Right lung (tissue), 10 donors: ENCODE measurements at places on chromosomes 5 and 9. TPM values are rescaled to one million over a fixed set of nuclear protein-coding genes. Genes with fewer than 3 reads are reported as not detected.

DNA sequence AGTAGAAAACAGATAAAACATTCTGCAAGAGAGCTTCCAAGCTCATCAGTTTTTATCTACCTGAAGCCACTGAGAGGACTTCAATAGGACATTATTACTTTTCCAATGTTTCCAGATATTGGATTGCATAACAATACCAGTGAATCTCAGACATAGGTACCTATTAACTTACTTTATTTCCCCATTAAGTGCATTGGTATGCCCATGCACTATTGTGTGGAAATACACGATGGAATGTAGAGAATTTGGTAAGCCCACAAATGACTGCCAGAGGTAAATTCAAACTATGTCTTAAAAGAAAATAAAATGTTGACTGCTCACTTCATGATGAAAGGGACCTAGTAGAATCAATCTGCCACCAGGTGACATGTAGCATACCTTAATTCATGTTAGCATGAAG, 48.1 kb upstream of the PRR16 start:
- no peak for DNase-seq

- peak; percentile 56 for DNase-seq
Observed at GRCh38 chr5:131795879-131796792, 681 bp downstream of the FNIP1 start.

GRCh38 chr9:28984016-28984415, 1410.7 kb upstream of the C9orf72 start:
- DNase-seq, result no peak

GRCh38 chr5:9279774-9280173, 266.1 kb downstream of the SEMA5A start:
- no peak for DNase-seq

GRCh38 chr5:34712565-34712964, 56.4 kb downstream of the RAI14 start:
- no peak for DNase-seq

GRCh38 chr9:7591501-7591900, 208.1 kb downstream of the DMAC1 start:
- no peak for DNase-seq

DNA sequence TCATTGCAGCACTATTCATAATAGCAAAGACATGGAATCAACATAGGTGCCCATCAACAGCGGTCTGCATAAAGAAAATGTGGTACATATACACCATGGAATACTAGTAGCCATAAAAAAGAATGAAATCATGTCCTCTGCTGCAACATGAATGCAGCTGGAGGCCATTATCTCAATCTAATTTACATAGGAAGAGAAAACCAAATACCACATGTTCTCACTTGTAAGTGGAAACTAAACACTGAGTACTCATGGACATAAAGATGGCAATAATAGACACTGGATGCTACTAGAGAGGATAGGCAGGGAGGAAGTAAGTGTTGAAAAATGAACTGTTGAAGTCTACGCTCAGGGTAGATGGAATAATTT, 203.9 kb upstream of the CDH9 start:
- no peak for DNase-seq

DNA sequence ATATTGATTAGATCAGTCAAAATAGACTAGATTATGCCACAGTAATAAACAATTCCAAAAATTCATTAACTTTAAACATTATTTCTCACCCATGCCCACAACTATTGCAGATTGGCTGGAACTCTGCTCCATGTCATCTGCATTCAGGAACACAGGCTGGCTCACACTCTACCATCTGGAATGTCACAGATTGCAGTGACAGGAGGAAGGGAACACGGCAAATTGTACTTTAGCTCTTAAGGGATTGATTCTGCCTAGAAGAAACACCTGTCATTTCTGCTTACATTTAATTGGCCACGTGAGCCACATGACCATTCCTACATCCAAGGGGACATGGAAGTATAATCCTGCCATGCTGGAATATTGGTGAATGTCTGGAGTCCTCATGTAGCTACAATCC, 54.4 kb downstream of the ATPSCKMT start:
- DNase-seq, result no peak

- no peak for DNase-seq
Observed at GRCh38 chr5:35004200-35004599, 43.5 kb downstream of the AGXT2 start.

GRCh38 chr5:40291338-40291737, 388.4 kb upstream of the PTGER4 start:
- DNase-seq, result no peak

- DNase-seq, result no peak
Observed at GRCh38 chr5:111748304-111748763, 8.7 kb downstream of the NREP start.

GRCh38 chr9:27109621-27110020, 596 bp downstream of the TEK start:
- no peak for DNase-seq

- no peak for DNase-seq
Observed at GRCh38 chr5:97547999-97548738, 365.1 kb upstream of the RIOK2 start.

- no peak for DNase-seq
Observed at GRCh38 chr5:10539687-10539998, 24.2 kb upstream of the ANKRD33B start.

GRCh38 chr5:21452449-21452848, 1400.7 kb downstream of the CDH12 start:
- no peak for DNase-seq

DNA sequence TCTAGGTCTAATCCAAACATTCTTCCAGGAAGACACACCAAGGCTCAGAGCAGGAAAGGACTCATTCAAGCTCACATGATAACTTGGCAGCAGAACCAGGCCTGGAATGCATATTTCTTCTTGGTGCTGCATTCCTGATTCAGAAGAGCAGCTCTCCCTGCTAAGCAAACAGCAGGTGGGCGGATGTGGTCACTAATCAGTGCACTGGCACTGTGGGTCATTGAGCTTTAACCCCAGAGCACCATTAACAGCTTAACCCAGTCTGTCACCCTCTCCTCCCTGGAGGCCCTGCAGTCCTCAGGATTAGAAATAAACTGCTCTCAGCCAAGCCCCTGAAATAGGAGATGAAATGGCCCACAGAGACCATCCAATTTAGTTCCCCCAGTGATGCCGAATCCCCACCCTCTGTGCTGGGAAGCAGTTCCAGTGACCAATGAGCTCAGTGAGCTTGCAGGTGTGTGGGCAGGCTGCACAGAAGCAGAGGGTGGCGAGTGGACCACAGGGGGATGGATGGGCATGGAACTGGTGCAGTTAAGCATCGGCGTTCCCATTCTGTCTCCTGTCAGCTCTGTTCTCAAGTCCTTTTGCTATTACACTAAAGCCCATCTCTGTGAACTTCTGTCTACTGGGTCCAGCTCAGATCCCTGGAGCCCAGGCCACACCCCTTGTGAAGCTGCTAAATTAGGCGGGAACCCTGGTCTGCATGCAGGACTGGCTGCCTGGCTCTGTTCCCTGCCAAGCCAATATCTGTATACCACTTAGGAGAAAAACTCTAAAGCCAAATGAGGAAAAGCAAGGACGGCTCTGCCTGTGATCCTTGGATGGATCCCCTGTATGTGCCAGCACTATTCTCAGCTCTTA, 16.6 kb upstream of the MEGF9 start:
- no peak for DNase-seq

- DNase-seq, result no peak
Observed at GRCh38 chr5:158537366-158537765, 562.4 kb downstream of the EBF1 start.

- DNase-seq, result no peak
Observed at GRCh38 chr9:87717456-87717855, 8.5 kb upstream of the CTSL start.

- DNase-seq, result no peak
Observed at GRCh38 chr5:174599992-174600391, 124.4 kb upstream of the MSX2 start.

DNA sequence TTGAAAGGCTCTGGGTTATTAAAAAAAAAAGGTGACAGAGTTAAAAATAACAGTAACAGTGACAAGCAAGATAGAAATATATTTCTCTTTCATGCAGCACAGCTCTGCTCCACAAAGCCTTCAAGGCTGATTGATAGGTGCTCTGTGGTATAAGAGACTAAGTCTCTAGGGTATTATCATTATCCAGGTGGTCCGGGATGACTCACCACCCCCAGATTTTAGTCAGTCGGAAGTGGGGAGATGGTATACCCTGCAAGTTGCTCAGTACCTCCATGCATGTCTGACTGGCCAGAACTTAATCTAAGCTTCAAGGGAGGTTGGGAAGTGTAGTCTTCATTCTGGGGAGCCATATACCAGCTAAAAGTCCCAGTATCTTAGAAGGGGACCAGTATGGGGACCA, 76.1 kb downstream of the SLC1A3 start:
- no peak for DNase-seq

- DNase-seq, result no peak
Observed at GRCh38 chr9:109399258-109399767, 78.5 kb upstream of the EPB41L4B start.

GRCh38 chr5:160649304-160649703, 202.7 kb downstream of the ATP10B start:
- DNase-seq, result no peak

- no peak for DNase-seq
Observed at GRCh38 chr5:73378070-73378469, 70.5 kb downstream of the FOXD1 start.

- DNase-seq, result no peak
Observed at GRCh38 chr5:98401656-98402055, 371.8 kb upstream of the RGMB start.

DNA sequence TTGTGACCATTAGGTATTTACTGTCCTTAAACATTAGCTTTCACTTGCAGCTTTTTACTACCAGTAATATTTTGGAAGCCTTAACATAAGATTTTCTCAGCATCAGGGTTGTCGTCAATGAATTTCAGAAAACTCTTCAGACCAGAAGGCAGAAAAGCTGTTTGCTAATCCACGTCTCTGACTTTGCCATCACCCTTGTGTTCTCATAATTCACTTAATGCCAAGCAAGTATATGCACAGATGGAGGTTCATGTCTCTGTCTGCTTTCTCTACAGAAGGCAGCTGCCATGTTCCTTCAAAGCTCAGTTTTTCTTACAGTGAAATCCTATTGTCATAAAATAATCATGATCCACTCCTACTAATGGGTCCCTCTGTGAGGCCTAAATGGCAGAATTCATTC, 37.7 kb upstream of the LRRC19 start:
- no peak for DNase-seq

DNA sequence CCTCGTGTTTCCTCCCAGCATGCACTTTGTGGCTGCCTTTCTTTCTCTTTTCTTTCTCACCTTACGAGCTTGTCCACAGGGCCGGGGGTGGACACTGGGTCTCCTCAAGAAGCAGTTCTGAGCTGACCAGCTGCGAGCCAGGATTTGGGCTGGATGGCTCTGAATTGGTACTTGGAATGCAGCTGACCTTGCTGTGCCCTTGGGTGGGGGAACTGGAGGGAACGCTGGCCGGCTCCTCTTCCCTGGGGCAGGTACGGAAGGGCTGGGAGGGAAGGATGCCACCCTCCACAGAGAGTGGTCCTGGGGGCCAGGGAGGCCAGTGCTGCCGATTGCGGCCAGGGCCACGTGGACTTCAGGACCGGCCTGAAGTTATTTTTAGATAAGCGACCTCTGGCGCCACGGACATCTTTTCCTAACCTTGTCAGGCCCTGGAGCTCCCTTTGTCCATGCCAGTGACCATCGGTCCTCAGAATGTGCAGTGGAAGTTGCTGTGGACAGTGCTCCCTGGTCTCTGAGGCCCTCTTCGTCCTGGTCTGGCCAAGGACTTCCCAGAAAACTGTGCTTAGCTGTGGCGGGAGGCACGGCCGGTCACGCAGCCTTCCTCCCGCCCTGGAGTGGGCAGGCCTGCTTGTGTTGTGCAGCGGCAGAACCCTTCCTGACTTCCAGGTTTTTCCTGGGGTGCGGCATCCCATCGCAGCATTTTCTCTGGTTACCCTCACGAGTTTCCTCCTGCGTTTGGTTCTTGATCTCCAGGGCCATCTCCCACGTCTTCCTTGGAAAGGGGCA, 13.5 kb upstream of the AHRR start:
- no peak for DNase-seq

GRCh38 chr9:70049236-70049635, 5.6 kb downstream of the MAMDC2 start:
- no peak for DNase-seq

DNA sequence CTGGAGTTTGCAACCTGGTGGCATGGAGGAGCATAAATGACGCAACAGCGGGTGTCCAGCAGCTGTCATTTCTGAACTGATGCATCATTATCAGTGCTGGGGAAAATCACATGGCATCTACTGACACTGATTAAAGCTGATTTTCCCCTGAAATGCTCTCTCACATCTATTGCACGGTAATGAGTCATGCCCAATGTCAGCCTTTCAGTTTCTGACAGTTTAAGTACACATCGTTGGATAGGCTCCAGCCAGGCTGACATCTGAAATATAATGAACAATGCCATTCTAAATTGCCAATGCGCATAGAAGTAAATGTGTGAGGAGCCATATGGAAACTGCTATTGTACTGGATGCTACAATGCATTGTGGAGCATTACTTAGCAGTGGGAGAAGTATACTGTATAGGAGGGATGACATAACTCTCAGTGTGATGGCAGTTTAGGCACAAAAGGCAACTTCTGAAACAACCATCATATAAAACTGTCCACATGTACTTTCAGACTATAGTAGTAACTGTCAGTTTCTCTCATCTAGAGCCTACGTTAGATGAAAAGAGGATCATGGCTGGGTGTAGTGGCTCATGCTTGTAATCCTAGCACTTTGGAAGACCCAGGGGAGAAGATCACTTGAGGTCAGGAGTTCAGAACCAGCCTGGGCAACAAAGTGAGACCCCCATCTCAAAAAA, 389.3 kb upstream of the DMAC1 start:
- DNase-seq, result no peak

- no peak for DNase-seq
Observed at GRCh38 chr5:26649000-26649399, 389.4 kb downstream of the CDH9 start.

GRCh38 chr5:174531782-174532191, 192.6 kb upstream of the MSX2 start:
- no peak for DNase-seq

DNA sequence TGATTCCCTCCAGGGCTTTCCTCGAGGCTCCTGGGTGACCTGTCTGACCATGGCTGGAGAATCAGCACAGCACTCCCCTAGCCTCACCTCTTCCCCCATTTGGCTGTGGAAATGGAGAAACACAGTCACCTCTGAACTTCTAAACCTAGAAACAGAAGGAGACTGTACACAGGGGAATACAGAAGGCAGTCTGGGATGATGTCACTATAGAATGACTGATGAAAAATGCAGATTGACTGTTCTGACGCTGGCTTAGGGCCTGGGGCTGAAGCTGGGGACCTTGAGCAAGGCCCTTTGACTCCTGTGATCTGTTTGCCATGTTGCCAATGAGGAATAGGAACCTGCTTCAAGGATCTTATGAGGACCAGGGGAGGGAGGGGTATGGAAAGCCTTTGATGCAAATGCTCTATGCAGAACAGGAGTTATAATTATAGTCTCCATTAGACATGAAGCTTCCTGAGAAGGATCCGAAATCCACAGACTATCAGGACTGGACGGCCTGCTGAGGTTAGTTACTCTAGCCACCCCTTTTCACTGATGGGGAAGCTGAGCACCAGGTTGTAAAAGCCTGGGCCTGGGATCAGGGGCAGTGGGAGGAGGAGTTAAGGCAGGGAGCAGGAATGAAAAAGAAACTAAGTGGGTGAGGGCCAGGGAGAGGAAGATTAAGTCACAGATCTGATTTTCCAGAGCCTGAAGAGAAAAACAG, 24.4 kb upstream of the ANXA6 start:
- no peak for DNase-seq

Gene ACTBL2
- polyA plus RNA-seq, result not detected

Gene MEIKIN
- polyA plus RNA-seq, result not detected

Gene CATSPER3
- polyA plus RNA-seq, result 0.89 TPM

Gene ICE1
- polyA plus RNA-seq, result 19.9 TPM

Gene CBY3
- 0.77 TPM for polyA plus RNA-seq

Gene OTP
- polyA plus RNA-seq, result not detected

Gene CAMK2A
- polyA plus RNA-seq, result 3.2 TPM

Gene KIF4B
- 0.13 TPM for polyA plus RNA-seq

Gene INSYN2B
- polyA plus RNA-seq, result 4.5 TPM
